Sigmoid colon (tissue), 7 donors: ENCODE measurements at places on chromosomes 1 and 21. TPM values are rescaled to one million over a fixed set of nuclear protein-coding genes. Genes with fewer than 3 reads are reported as not detected.

DNA sequence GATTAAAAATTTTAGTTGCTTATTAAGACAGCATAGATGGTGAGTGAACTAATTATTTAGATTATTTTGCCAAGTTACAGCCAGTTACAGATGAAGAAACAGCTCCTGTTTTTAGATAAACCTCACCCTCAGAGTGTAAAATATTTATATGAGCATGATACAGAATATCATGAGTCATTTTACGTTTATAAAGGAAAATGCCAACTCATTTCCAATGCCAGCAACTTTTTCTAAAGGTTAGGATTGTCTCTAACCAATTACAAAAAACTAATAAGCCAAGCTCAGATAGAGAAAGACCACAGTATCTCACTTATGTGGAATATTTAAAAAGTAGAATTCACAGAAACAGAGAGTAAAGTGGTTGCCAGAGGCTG, 590.1 kb downstream of the LTN1 start:
- no peak overlapping the region for H3K4me3 ChIP-seq
- H3K27me3 ChIP-seq: no peaks in the 10 kb centered on the region
- no peaks in the 10 kb centered on the region for H3K4me1 ChIP-seq

DNA sequence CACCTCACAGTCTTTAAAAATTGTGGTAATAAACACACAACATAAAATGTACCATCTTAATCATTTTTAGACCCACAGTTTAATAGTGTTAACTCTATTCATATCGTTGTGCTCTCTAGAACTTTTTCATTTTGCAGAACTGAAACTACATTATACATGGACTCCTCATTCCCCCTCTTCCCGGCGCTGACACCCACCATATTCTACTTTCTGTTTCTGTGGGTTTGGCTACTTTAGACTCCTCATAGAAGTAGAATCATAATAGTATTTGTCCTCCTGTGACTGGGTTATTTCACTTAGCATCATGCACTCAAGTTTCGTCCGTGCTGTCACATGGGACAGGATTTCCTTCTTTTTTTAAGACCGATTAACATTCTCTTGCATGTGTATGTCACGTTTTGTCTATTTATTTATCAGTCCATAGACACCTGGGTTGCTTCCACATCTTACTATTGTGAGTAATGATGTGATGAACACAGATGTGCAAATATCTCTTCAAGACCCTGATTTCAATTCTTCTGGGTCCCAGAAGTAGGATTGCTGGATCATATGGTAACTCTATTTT, 62.9 kb upstream of the TMPRSS2 start:
- H3K27me3 ChIP-seq: no peaks in the 10 kb centered on the region
- H3K27ac ChIP-seq: no peak overlapping the region
- no peak for DNase-seq
- H3K36me3 ChIP-seq: no peaks in the 10 kb centered on the region

- peaks cover 88% of the 10 kb centered on the region for H3K4me1 ChIP-seq
- peak; percentile 84 for DNase-seq
- H3K27me3 ChIP-seq: no peaks in the 10 kb centered on the region
- no peaks in the 10 kb centered on the region for H3K36me3 ChIP-seq
These were observed 35.1 kb upstream of the LBR start for GRCh38 chr1:225462714-225463574.

- H3K27me3 ChIP-seq: no peaks in the 10 kb centered on the region
- H3K4me1 ChIP-seq: peaks cover 62% of the 10 kb centered on the region
- H3K4me3 ChIP-seq: no peak overlapping the region
- H3K27ac ChIP-seq: no peak overlapping the region
- no peak for DNase-seq
These were observed 100.4 kb downstream of the MRPL37 start for GRCh38 chr1:54300401-54300800.

The TNFSF4 gene
- 1.8 TPM for total RNA-seq

DNA sequence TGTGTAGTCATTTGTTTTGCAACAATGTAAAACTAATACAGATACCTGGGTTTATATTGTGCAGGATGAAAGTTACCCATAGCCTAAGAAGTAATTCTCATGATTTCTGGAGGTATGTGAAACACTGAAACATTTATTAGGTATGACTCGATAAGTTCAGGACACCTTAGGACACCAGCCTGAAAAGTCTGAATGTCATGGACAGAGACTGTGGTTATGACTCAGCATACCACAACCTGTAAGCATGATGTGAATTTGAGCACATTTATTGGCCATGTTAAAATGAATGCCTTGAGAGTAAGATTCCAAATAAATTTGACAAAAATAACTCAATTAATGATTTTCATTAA, 1471.7 kb upstream of the B3GALT2 start:
- H3K4me3 ChIP-seq: no peak overlapping the region
- H3K4me1 ChIP-seq: no peaks in the 10 kb centered on the region
- H3K36me3 ChIP-seq: no peaks in the 10 kb centered on the region
- no peaks in the 10 kb centered on the region for H3K27me3 ChIP-seq
- no peak for DNase-seq

- H3K36me3 ChIP-seq: no peaks in the 10 kb centered on the region
- no peaks in the 10 kb centered on the region for H3K27me3 ChIP-seq
- H3K27ac ChIP-seq: no peak overlapping the region
- peaks cover 14% of the 10 kb centered on the region for H3K4me1 ChIP-seq
These were observed 34.0 kb downstream of the FOXO6 start for GRCh38 chr1:41394959-41395956.

GRCh38 chr1:227390525-227390924, 72.2 kb upstream of the CDC42BPA start:
- no peak for DNase-seq
- H3K27ac ChIP-seq: no peak overlapping the region
- no peak overlapping the region for H3K4me3 ChIP-seq
- H3K36me3 ChIP-seq: no peaks in the 10 kb centered on the region

DNA sequence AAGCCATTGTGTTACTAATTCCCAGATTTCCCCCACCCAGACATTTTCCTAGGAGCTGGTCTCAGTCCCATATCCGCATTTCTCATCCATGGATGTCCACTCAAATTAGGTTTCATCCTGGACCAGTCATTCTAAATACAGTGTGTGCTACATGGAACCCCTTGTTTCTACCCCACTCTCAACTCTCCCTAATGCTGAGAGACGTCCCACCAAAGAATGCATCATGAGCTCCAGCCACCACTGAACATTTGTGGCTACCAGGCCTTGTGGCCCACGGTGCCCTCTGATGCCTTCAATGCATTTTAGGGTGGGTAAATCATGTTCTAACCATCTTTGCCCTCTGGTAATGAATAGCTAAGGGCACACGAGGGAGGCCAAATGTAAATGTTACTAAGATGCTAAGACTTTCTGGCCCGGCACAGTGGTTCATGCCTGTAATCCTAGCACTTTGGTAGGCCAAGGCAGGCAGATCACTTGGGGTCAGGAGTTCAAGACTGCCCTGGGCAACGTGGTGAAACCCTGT, 13.3 kb upstream of the RAB42 start:
- DNase-seq: no peak
- no peaks in the 10 kb centered on the region for H3K27me3 ChIP-seq
- H3K36me3 ChIP-seq: peaks cover 9% of the 10 kb centered on the region
- no peak overlapping the region for H3K27ac ChIP-seq
- peaks cover 27% of the 10 kb centered on the region for H3K4me1 ChIP-seq
- no peak overlapping the region for H3K4me3 ChIP-seq

The CELA3A gene
- not detected for total RNA-seq

GRCh38 chr1:1967879-1968278, 35.7 kb downstream of the CFAP74 start:
- no peaks in the 10 kb centered on the region for H3K36me3 ChIP-seq
- no peak for DNase-seq
- H3K4me1 ChIP-seq: no peaks in the 10 kb centered on the region

- H3K27me3 ChIP-seq: no peaks in the 10 kb centered on the region
- DNase-seq: no peak
- no peaks in the 10 kb centered on the region for H3K4me1 ChIP-seq
- no peak overlapping the region for H3K27ac ChIP-seq
- no peaks in the 10 kb centered on the region for H3K36me3 ChIP-seq
These were observed 35.8 kb downstream of the LGR6 start for GRCh38 chr1:202229376-202229775.

DNA sequence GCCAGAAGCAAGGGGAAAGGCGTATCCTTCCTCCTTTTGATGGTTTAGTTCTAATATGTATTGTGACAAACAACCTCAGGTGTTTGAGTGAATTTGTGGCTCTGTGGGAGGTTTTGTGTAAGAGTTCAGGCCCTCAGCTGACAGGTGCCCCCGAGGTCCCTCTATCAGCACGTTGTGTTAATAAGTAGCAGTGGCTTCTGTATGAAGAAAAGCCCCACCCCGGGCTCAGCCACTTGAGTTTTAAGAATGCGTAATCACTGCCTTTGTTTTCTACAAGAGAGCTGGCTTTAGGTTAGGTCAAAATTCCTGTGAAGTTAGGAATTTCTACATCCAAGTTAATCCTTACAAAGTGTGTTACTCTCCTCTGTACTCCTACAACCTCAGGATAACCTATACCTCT, 92.4 kb upstream of the PGBD5 start:
- H3K4me1 ChIP-seq: no peaks in the 10 kb centered on the region
- no peak overlapping the region for H3K4me3 ChIP-seq
- no peak for DNase-seq
- H3K27ac ChIP-seq: no peak overlapping the region
- no peaks in the 10 kb centered on the region for H3K36me3 ChIP-seq

- H3K4me3 ChIP-seq: peak within 1 kb of the TSS; percentile 63
- no peaks in the 10 kb centered on the region for H3K27me3 ChIP-seq
- peak within 1 kb of the TSS; percentile 70 for H3K27ac ChIP-seq
- H3K36me3 ChIP-seq: no peaks in the 10 kb centered on the region
- peaks cover 12% of the 10 kb centered on the region for H3K4me1 ChIP-seq
These were observed at the start of gene KCNT2 for GRCh38 chr1:196608390-196609369. Gene KCNT2, minus strand, starts transcription at chr1:196608440. Its CDS starts 131 bp downstream, at chr1:196608309.

The DNAH14 gene
- 3.2 TPM for total RNA-seq

The ASPM gene
- total RNA-seq: 0.83 TPM

GRCh38 chr1:186492531-186493291, 31.8 kb upstream of the PDC start:
- no peak overlapping the region for H3K4me3 ChIP-seq
- no peak for DNase-seq
- no peaks in the 10 kb centered on the region for H3K36me3 ChIP-seq
- H3K27me3 ChIP-seq: no peaks in the 10 kb centered on the region

- H3K27me3 ChIP-seq: no peaks in the 10 kb centered on the region
- peaks cover 9% of the 10 kb centered on the region for H3K36me3 ChIP-seq
- no peak overlapping the region for H3K4me3 ChIP-seq
These were observed 113.0 kb downstream of the SYT2 start for GRCh38 chr1:202597090-202597761.

DNA sequence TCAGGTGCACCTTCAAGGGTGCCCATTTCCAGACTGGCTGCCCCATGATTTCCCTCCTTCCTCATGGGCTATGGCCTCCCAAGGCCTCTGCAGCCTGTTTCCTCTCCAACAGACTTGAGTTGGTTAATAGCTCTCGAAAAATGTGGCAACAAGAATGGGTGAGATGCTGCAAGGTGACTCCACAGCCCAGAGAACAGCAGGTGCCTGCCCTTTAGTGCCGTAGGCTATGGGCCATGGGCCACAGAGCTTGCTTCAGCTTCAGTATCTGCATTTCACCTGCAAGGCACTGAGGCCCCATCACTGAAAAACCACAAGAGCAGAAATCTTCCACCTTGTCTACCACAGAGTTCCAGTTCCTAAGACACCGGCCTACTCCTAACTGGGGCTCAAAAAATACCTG, 122.0 kb downstream of the ETS2 start:
- no peaks in the 10 kb centered on the region for H3K27me3 ChIP-seq
- H3K27ac ChIP-seq: no peak overlapping the region
- H3K36me3 ChIP-seq: no peaks in the 10 kb centered on the region
- H3K4me1 ChIP-seq: no peaks in the 10 kb centered on the region
- H3K4me3 ChIP-seq: no peak overlapping the region

- peak; percentile 79 for DNase-seq
- peaks cover 3% of the 10 kb centered on the region for H3K36me3 ChIP-seq
- peaks cover 38% of the 10 kb centered on the region for H3K4me1 ChIP-seq
- peak overlapping the region; percentile 64 for H3K27ac ChIP-seq
- H3K27me3 ChIP-seq: no peaks in the 10 kb centered on the region
These were observed 18.8 kb downstream of the EMC1 start for GRCh38 chr1:19232524-19232846.

DNA sequence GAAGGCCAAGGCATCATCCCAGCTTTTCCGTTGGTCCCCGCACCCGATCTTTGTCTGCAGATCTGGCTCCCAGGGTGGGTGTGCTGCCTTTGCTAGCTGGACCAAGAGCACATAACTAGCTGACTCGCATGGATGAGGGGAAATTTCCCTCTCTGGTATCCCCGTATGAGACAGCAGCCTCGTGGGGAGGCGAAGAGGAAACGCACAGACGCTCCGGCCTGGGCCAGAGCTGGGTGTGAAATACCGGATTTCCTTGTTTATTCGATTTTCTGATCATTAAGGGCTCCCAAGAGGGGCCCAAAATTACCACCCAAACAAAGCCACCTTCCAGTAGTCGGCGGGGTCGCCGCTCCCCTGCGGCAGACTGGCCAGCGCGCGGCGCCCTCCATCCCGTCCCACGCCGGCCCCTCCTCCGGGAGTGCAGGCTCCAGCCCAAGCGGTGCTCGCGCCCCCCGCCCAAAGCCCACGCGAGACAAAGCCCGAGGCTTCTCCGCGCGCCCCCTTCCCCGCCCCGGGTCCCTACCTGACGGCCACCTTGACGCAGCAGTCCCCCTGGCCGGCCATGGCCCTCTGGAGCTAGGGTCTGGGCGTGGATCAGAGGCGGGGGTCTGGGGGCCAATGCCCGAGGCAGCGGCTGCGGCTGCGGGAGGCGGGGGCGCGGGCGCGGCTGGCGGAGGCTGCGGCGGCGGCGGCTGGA, 546 bp downstream of the KIF21B start:
- peak overlapping the region; percentile 54 for H3K4me3 ChIP-seq
- H3K27ac ChIP-seq: no peak overlapping the region
- peaks cover 24% of the 10 kb centered on the region for H3K4me1 ChIP-seq
- no peaks in the 10 kb centered on the region for H3K27me3 ChIP-seq
- DNase-seq: no peak

- H3K36me3 ChIP-seq: peaks cover 35% of the 10 kb centered on the region
- DNase-seq: no peak
- H3K4me3 ChIP-seq: no peak overlapping the region
- peaks cover 58% of the 10 kb centered on the region for H3K4me1 ChIP-seq
These were observed 58.5 kb downstream of the LDLRAD2 start for GRCh38 chr1:21870611-21871010.

DNA sequence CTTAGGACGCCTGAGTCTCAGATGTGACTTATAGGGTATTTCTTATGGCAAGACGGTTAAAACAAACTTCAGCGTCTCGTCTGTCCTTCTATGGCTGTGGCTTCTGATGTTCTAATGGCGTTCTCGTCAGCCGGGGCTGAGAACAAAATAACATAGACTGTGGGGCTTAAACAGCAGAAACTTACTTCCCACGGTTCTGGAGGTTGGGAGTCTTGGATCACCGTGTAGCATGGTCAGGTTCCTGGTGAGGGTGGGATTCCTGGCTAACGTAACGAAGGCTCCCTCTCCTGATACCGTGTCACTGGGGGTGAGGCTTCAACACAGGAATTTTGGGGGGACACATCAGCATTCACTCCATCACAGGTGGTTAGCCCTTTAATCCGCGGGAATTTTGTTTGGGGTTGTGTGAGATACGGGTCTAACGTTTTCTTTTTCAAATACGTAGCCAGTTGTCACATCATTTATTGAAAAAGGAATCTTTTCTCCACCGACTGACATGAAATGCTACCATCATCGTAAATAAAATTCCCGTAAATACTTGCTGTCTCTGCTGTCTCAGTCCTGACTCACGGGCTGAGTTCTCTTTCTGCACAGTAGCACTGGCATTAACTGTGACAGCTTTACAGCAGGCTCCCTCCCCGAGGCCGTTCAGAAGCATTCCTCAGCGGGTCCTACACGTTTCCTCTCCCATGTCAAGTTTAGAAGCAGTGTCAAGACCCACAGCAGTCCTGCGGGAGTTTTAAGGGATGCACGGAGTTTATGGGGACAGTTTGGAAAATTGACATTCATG, 8.1 kb upstream of the POFUT2 start:
- no peak overlapping the region for H3K4me3 ChIP-seq
- H3K27ac ChIP-seq: peak overlapping the region; percentile 98
- peaks cover 65% of the 10 kb centered on the region for H3K4me1 ChIP-seq
- peak; percentile 90 for DNase-seq

The FMO3 gene
- total RNA-seq: 2.3 TPM
